ENCODE measurements at places on chromosomes 12 and 14. TPM values are rescaled to one million over a fixed set of nuclear protein-coding genes. Genes with fewer than 3 reads are reported as not detected.

- no peak for DNase-seq
Measured at GRCh38 chr12:65667932-65668331, 156.4 kb upstream of the HMGA2 start.

DNA sequence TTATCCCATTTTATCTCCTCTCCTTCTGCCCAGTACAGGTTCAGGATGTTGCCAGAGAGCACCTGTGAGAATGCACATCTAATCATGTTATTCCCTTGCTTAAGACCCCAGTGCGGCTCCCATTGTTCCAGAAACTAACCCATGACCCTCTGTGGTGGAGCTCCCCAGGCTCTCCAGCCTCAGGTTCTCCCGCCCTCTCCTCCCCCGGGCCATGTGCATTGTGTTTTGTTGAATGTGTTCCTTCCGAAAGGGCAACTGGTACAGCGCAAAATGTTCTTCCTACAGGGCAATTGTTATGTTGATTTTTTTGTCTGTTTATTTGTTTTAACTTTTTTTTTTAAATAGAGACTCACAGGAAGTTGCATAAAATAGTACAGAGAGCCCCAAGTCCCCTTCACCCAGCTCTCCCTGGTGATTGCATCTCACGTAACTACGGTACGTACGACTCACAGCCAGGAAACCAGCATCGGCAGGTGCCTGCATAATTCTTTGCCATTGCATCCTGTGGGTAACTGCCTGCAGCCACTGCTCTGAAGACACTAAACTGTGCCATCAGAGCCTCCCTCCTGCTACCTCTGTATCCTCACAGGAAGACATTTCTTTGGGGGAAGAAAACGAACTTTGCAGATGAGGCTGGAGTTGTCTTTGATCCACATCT is 31.2 kb downstream of the TMEM132C start:
- no peak for DNase-seq

DNA sequence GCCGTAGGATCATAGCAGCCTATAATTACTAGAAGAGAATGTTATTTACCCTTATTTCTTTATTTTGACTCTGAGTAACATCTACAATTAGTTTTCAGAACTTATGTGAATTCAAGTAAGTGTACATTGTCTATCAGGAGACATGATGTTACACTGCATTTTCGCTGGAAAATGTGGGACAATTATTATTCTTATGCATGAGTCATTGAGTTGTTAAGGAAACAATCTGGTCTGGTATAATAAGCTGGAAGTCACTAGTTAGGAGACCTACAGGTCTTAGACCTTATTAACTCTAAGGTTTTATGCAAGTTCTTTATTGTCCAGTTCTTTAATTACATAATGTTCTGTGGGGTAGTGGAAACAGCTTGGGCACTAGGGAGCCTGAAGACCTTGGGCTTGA is 5.8 kb downstream of the KTN1 start:
- no peak for DNase-seq

The NXPH4 gene
- polyA plus RNA-seq: 2.8 TPM

GRCh38 chr14:23308721-23309445 is 2.2 kb downstream of the BCL2L2 start:
- no peak for DNase-seq

DNA sequence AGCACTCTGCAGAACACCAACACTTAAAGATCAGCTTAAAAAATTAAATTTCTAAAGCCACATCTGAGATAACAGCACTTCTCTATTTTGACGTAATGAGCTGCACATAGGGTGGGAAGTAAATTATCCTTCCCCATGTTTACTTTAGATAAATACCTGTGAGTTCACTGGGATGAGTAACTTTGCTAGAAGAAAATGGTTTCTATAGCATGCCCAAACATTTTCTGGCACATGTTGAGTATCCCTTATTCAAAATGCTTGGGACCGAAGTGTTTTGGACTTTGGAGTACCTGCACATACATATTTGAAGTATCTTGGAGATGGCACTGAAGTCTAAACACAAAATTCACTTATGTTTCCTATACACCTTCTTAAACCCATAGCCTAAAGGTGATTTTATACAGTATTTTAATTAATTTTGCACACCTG is 6.6 kb downstream of the SLC38A2 start:
- no peak for DNase-seq

The MEG3 gene
- polyA plus RNA-seq: 6,363 TPM

DNA sequence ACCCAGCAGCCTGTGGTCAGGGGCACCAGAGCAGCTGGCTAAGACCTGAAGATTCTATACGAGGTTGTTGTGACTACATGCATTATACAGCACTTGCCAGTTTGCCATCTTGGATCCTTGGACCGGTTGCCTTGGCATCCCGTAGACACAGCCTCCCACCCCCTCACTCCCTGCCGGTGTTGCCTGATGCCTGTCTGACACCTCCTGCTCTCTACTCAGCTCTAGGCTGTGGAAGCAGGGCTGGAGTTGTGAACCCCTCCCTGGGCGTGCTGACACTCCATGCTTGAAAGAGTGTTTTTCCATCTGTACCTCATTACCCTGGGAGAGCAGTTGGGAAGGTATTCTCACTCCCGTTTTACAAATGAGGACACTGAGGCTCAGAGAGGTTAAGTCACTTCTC is 2.5 kb downstream of the CHGA start:
- DNase-seq: no peak

DNA sequence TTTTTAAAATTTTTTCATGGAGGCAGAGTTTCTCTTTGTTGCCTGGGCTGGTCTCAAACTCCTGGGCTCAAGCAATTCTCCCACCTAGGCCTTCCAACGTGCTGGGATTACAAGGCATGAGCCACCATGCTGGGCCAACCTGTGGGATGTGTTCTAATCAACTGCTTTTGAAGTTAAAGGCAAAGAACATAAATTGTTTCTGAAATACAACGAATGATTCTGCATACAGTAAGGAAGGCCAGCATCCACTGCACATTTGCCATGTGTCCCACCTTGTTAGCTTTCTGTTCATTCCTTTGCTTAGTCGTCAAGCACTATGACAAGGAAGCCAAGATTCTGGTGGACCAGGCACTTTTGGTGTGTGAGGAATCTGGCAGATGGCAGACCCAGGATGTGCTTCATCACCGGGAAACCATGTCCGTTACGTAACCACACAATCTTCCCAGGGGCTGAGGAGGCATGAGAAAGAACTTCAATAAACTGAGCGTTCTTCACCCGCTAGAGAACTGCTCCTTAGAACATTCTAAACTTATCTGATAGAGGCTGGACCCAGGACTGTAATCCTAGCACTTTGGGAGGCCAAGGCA is 24.5 kb downstream of the MOK start:
- DNase-seq: no peak

The RNASE7 gene
- polyA plus RNA-seq: 0.09 TPM

The RFX4 gene
- polyA plus RNA-seq: 0.15 TPM

The LTBP2 gene
- polyA plus RNA-seq: 7.7 TPM

The KRT85 gene
- not detected for polyA plus RNA-seq

The BEGAIN gene
- 4.5 TPM for polyA plus RNA-seq

- DNase-seq: no peak
Measured at GRCh38 chr12:111764120-111764821, 2.5 kb upstream of the ALDH2 start.

- no peak for DNase-seq
Measured at GRCh38 chr12:24845615-24846014, 103.3 kb downstream of the BCAT1 start.

The LRTM2 gene
- polyA plus RNA-seq: 0.81 TPM

GRCh38 chr14:26414926-26415325 is 182.9 kb downstream of the NOVA1 start:
- DNase-seq: no peak
